ENCODE measurements at places on chromosomes 1 and 21.

DNA sequence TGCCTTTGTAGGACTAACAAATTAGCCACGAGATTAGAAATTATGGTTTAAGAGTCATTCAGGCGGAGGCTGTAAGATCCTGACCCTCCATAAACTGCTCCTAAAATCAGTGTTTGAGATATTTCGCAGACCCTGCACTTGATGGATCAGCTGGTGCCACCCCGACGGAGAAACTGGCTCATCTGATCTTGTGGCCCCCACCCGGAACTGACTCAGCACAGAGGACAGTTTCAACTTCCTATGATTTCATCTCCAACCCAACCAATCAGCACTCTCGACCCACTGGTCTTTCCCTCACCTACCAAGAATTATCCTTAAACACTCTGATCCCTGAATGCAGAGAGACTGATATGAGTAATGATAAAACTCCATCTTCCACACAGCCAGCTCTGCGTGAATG lies 3.7 kb upstream of the JAM2 start:
- DNase-seq: no peak

DNA sequence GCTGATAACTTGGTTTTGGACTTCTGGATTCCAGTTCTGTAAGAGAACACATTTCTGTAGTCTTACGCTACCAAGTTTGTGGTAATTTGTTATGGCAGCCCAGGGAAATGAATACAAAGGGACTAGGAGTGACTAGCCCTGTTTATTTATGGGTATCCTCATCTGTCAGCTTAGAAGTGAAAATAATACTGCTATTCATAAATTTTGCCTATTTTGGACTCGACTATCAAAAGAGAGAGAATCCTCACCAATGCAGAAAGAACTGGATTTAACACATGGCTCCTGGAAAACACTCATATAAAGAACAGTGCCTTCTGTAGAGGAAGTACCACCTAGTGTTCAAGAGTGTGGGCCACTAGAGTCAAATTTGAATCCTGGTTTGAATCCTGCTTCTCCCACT lies 22.6 kb downstream of the HSD11B1 start:
- no peak for DNase-seq

DNA sequence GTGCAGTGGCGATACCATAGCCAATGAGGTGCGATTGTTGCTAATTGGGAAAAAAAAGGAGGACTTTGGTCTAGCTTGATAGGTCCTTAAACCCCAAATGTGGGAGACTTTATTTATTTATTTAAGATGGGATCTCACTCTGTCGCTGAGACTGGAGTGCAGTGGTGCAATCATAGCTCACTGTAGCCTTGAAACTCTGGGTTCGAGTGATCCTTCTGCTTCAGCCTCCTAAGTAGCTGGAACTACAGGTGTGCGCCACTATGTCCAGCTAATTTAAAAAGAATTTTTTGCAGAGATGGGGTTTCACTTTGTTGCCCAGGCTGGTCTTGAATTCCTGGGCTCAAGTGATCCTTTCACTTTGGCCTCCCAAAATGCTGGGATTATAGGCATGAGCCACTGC lies 24.0 kb upstream of the SRSF10 start:
- no peak for DNase-seq

DNA sequence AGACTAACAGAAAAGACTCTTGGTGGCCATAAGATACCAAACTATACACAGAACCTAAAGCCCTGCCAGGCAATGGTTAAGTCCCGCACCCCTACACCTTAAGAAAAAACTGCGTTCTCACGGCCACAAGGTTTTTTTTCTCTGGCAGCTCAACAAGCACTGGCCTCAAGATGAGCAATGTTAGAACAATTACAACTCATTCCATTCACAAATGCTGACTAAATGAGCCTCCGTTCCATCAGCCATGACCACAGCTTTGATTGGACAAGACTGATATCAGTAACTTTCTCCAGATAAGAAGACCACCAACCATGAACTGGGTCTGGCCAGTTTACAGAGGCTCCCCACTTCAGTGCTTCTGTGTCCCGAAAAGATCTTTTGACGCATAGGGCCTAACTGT lies 31.9 kb downstream of the SEC16B start:
- DNase-seq: no peak

DNA sequence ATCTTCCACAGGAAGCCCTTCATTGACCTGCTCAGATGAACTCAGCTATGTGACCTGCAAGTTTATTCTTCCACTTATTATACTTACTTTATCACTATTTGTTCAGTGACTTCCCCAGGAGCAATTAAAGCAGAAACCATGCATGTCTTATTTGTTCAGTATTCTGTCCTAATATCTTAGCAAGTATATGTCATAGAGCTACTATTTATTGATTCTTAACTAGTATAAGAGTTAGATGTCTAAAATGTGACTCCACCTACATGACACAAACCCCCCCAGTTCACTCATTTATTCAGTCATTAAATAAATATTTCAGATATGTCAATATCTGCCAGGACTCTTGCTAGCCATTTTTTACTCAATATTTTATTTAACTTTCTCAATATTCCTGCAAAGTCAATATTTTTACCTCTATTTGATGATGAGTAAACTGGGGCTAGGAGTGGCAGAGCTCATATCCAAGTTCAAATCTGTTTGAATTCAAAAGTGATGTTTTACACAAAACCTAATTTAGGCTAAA lies 469.0 kb upstream of the USP24 start:
- no peak for DNase-seq

DNA sequence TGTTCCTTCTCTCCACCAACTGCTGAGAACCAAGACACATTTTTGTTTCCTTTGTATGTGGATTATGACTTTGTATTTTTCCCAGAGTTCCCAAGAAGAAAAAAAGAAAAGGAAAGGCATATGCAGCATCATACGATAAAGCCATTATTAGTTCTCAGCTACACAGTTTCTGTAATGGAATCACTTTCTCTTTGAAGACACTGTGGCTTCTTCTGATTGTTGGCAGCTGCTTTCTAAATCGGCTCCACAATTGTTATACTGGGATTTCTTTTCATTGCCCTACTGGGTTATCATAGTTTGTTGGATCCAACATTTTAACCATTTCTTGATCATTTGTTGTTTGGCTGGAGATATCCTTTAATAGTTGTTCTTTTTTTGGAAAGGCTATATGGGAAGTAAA lies 89.5 kb upstream of the HIVEP3 start:
- DNase-seq: no peak

DNA sequence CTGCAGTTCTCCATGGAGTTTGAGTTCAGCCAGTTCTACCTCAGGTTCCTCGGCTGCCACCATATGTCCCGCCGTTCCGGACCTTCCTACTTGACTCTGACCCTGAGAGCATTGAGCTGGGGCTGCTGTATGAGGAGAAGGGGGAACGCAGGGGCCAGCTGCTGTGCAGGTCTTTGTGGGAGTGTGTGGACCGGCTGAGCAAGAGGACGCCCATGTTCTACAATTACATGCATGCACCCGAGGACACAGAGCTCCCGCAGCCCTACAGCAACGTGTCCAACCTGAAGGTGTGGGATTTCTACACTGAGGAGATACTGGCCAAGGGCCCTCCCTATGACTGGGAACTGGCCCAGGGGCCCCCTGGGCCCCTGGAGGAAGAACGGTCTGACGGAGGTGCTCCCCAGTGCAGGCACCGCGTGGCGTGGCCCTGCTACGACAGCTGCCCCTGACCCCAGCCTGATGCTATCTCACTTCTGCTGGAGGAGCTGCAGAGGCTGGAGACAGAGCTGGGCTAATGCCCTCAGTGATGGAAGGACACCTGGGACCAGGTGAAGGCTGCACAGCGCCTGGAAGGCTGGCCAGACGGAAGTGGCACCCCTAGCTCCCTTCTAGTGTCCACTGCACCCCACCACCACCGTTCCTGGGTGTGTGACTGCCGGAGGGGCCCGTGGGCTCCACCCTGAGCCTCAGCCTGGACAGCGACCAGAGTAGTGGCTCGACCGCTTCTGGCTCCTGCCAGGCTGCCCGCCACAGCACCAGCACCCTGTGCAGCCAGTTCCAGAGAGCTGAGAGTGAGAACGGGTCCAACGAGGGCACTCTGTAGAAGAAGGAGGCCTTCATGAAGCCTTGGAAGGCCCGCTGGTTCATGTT lies 20.8 kb upstream of the NPPB start:
- DNase-seq: no peak

DNA sequence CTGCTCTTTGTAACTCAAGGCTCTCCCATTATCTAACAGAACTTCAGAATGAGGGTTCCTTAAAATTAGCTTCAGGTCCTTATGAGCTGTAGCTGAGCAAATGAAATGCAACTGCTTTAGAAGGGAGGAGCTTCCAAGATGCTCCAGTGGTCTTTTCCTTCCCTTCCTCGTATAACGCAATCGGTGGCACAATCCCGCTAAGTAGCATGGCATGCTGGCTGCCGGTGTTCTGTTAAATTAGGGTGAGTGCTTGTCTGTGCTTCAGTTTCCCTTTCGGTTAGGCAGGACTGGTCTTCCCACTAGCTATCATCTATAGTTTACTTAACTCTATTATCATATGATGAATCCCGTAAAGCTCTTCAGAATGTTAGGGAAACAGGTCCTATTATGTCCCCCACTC lies 917 bp downstream of the KIAA0040 start:
- DNase-seq: no peak

GRCh38 chr1:101854271-101854670 lies 142.5 kb downstream of the OLFM3 start:
- DNase-seq: no peak

GRCh38 chr1:43171876-43172526 lies at the start of the genes CFAP57 and EBNA1BP2:
Gene CFAP57 (plus strand): TSS chr1:43172330. CDS start chr1:43172754, 424 bp downstream.
Gene EBNA1BP2 (minus strand): TSS chr1:43172290. CDS start chr1:43172118, 172 bp downstream.
- DNase-seq: peak; percentile 79

- no peak for DNase-seq
Observed at GRCh38 chr21:27379354-27379753, 412.5 kb upstream of the ADAMTS5 start.

DNA sequence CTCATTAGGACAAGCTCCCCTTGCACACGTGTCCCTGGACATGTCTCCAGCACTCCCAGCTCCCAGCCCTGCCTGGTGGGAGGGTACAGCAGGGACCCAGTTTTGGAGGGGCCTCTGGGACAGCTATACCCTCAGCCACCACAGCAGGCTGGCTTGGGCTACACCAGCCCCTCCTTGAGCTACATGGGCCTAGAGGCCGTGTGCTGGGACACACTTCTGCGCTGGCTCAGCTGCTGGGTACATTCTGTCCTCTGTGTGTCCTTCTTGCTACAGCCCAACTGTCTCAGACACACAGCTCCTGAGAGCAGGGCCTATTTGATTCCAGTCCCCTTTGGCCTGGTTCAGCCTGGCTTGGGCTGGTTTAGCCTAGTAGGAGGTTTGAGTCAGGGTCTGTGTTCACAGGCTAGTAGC lies 26.7 kb downstream of the DMAP1 start:
- DNase-seq: no peak

GRCh38 chr1:60102267-60103061 lies 28.9 kb upstream of the C1orf87 start:
- no peak for DNase-seq

- no peak for DNase-seq
Observed at GRCh38 chr1:84253036-84253435, 48.5 kb upstream of the SAMD13 start.

DNA sequence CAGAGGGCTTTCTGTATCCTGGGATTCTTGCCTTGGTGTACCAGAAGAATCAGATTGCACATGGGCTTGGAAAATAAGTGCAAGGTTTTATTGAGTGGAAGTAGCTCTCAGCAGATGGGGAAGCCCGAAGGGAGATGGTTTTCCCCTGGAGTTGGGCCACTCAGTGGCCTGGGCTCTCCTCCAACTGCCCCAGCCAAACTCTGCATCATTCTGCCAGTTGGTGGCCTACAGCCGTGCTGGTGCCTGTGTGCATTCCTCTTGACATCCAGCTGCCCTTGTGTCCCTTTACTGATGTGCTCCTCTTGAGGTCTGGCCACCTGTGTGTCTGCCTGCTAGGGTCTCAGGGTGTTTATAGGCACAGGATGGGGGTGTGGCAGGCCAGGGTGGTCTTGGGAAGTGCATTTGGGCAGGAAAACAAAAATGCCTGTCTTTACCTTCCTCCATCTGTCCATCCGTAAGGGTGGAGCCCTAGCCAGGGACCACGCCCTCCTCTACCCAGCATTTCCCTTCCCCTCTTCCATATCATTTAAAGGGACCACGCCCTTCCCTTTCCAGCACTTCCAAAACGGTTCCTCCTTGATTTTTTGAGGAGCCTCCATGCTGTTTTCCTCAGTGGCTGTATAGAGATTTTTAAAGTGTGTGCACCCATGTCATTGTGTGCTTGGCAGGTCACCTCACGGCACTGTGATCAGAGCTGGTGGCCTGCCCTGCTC lies 18.9 kb downstream of the SNAP47 start:
- DNase-seq: no peak

- DNase-seq: no peak
Observed at GRCh38 chr1:223142269-223142668, 779 bp downstream of the TLR5 start.

DNA sequence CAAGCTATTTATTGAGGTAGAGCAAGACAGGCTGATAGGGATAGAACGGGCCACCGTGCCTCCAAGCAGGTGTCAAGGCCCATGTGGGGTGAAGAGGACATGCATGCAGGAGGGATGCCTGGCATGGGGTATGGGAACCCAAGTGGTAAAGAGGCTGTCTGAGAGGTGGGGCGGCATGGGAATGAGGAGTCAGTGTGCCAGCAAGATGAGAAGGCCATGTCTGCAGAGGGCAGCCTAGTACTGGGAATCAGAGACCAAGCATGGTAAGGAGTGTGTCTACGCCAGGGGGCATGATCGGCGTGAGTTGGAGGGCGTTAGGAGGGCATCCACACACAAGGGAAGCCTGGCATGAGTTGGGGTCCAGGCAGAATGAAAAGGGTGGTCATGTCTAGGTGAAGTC lies 303.7 kb upstream of the PLD5 start:
- no peak for DNase-seq

DNA sequence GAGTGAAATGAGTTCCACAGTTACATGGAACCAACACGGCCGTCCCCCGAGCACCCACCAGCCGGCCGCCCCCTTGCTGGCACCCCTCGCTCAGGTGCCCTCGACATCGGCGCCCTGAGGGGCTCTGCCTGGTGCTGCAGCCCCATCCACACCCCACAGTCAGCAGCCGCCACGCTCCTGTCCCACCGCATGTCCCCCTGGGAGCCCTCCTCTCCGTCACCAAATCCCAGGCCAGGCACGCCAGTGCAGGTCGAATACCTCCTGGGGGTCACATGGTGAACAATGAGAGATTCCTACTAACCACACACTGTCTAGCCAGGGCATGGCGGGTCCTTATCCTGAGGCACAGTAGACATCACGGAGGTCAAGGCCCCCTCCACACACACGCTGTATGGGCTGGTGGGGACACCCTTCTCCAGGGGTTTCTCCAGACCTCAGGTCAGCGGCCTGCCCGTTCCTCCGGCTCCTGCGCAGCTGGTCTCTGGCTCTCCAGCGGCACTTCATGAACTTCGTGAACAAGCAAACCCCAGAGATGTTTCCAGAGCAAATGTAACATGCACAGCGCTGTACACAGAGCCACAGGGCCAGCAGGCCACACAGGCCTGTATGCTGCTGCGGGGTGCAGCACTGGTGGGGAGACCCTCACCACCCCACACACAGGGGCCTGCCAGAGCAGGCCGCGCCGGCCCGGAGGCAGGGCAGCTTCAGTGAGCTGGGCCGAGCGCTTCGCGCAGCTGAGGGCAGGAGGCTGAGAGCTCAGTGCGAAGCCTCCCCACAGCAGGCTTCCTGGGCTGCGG lies 21.8 kb downstream of the POFUT2 start:
- no peak for DNase-seq

Data from stimulated activated CD4-positive, alpha-beta T cell treated with anti-CD3 and anti-CD28 coated beads, TNF-alpha, amount 100 ng/mL, for 1 hour (primary cell).